ENCODE measurements at places on chromosomes 3 and 15. TPM values are rescaled to one million over a fixed set of nuclear protein-coding genes. Genes with fewer than 3 reads are reported as not detected.

STRIT1 gene
- total RNA-seq = not detected

LTK gene
- 0.20 TPM for total RNA-seq

ACKR4 gene
- total RNA-seq = 0.51 TPM

GRCh38 chr3:133753779-133754164, 7.6 kb downstream of the TF start:
- no peak for DNase-seq

GRCh38 chr3:193145248-193145647, 95.8 kb upstream of the PLAAT1 start:
- no peak for DNase-seq

DNA sequence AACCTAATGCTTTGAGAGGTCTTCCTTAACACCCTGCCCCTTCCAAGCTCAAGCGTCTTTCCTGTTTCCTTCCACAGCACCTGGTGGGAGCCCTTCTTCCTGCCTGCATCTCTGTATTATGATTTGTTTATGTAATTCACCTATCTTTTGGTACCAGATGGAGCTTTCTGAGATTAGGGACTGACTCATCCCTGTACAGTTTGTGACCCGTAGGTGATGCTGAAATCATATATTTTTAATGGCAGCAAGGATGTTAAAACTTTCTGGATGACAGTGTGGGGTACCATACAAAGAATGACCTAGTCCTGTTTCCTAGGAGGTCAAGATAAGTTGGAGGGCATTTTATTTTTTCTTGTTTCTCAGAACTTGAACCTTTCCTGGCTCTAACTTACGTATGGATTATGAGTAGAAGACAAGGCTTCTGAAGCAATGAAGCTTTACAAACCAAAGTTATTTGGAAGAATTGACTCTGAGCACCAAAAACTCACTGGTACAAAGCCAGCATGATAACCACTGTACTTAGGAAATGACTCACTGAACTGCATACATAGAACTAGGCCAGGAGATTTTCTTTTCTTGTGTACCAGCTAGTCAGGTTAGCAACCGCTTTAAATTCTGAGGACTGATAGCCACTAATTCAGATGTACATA, 46.6 kb downstream of the HHLA2 start:
- peak; percentile 16 for DNase-seq

GRCh38 chr3:162192340-162193029, 695.9 kb downstream of the OTOL1 start:
- DNase-seq = no peak

- no peak for DNase-seq
Observed at GRCh38 chr15:77064539-77065308, 6.2 kb downstream of the TSPAN3 start.

DNA sequence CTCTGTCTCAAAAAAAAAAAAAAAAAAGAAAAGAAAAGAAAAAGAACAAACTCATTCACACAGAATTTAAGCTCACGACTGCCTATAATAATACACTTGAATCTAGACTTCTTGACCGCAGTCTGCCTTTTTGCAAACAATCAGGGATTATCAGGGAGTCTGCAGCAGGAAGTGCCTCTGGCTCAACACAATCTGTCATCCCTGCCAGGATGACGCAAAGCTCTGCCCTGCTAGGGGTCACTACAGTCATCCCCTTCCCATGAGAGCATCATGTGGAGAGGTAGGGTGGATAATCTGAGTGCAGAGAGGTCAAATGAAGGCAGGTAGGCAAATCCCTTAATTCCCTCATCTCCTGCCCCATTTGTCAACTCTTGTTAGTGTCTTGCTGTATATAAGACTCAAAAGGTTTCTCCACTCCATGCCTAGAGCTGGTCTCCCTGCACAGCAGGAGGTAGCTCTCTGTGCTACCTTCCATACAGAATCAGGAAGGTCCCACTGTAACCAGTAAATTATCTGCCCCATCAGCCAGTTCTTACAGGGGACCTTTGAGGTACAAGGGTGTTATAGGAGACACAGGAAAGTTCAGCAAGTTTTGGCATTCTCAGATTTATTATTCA, 4.2 kb downstream of the UBAP1L start:
- no peak for DNase-seq

- DNase-seq = no peak
Observed at GRCh38 chr3:56776556-56776950, 25.2 kb downstream of the ARHGEF3 start.

STX19 gene
- not detected for total RNA-seq

GRCh38 chr3:147962408-147963164, 553.4 kb downstream of the ZIC1 start:
- no peak for DNase-seq

GRCh38 chr3:127647166-127647844, 18.3 kb downstream of the PODXL2 start:
- no peak for DNase-seq

GRCh38 chr15:37981775-37982174, 47.3 kb downstream of the TMCO5A start:
- no peak for DNase-seq

GRCh38 chr15:63491979-63492378, 12.4 kb upstream of the USP3 start:
- DNase-seq = no peak

- DNase-seq = no peak
Observed at GRCh38 chr3:108546692-108547091, 36.3 kb upstream of the MYH15 start.

DNA sequence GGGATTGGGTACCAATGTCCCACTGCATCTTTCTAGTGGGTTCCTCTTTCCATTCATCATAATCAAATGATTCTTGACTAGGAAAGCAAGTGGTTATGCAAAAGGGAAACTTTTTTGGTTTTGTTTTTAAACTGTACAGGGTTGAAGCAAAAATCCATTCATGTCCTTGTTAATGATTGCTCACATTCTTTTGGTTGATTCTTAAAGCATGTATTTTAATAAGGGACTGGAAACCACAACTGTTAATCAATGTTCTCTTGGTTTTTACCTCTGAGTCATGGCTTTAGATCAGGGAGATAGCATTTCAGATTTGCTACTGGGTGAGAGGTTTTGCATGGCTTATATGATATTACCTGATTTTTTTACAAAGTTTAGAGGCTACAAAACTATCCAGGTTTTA, 371.7 kb upstream of the RGMA start:
- no peak for DNase-seq

GRCh38 chr3:128310286-128311058, 156.2 kb downstream of the DNAJB8 start:
- DNase-seq = no peak

DNA sequence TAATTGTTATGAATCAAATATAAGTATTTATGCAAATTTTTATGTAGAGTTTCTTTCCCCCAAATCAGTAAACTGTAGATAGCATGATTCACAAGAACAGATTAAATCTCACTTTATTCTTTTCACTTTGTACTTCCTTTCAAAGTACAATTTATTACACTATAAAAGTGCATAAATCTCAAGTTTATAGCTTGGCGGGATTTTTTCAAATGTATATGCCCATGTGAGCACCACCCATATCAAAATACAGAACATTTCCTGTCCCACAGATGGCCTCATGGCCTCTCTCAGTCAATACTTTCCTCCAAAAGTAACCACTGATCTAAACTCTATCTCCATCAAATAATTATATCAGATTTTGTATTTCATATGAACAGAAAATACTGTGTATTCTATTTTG, 196.1 kb upstream of the THRB start:
- DNase-seq = no peak

SNURF gene
- 17.2 TPM for total RNA-seq

SLC6A6 gene
- 52.7 TPM for total RNA-seq

DNA sequence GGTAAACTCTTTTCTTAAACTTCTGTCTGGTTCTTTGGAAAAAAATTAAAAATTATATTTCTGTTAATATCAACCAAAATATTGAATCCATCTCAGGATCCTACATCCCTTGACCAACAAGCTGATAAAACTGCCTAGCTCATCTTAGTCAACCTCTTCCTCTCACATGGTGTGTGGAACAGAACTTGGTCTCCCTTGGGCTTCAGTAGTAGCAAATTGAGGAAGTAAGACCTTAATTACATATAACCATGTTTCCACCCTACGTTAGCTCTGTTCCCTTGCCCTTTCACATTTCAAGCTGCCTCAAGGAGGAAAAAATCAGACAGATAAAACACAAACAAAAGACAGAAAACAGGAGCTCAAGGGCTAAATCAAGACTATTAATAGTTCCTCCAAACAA, 116.4 kb downstream of the GREM1 start:
- no peak for DNase-seq
